ENCODE measurements at places on chromosomes 4 and X. TPM values are rescaled to one million over a fixed set of nuclear protein-coding genes. Genes with fewer than 3 reads are reported as not detected.

DNA sequence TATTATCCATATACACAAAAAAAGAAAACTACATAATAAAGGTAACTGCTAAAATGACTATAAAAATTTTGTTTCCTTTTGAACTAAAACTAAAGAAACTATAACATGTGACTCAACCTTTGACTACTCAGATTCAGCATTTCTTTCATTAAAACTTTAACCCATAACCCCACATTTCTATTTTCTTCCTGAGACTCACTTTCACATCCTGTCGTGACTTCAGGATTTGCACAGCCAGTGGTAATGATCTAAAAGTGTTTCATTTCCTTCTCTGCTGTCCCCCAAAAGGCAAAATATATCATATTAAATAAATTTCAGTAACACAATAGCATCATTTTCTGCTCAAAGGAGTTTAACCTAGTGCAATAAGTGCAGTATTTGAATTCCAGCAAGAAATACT is 1022.4 kb upstream of the DIAPH2 start:
- H3K27me3 ChIP-seq, result no peaks in the 10 kb centered on the region
- no peak overlapping the region for H3K4me3 ChIP-seq
- H3K4me1 ChIP-seq, result no peaks in the 10 kb centered on the region
- no peaks in the 10 kb centered on the region for H3K36me3 ChIP-seq

GRCh38 chrX:122622795-122623194 is 561.3 kb upstream of the GRIA3 start:
- H3K4me3 ChIP-seq, result no peak overlapping the region
- peak; percentile 30 for DNase-seq
- no peaks in the 10 kb centered on the region for H3K27me3 ChIP-seq
- H3K27ac ChIP-seq, result no peak overlapping the region
- no peaks in the 10 kb centered on the region for H3K4me1 ChIP-seq

DNA sequence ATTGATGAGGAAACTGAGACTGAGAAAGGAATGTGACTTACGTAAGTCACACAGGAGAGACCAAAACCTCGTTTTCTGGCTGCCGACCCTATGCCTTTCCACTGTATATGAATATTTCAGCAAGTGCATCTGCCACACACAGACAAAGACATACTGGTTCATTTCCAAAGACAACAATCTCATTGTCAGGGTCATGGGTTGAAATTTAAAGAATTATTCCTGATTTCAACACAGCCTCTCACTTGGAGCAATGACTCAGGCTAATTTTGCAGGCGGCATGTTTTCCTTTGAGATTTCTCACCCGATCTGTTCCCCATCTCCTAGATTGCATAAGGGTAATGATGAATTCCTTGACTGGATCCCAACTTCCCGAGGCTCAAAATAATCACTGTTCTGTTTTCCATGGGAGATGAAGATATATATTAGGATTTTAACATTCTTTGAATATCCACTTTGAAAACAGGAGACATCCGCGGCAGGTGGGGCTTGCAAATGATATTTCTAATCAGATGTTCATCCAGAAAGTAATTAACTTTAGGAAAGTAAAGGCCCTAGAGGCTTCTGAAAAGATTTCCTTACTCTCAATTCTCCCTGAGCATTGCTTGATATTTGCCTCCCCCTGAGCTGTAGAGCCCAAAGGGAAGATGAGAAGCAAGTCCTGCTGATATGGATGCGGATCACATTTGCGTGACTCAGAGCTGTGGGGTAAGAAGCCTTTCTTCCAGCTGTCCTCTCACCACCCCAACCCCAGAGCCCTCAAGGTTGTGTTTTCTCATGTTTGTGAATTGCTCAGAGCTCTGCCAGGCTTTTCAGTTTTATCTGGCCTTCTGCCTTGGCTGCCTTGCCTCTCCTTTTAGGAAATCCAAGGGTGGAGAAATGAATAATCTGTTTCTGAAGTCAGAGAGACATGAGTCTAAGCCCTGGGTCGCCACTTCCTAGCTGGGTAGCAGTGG is 361.1 kb upstream of the BOD1L1 start:
- H3K27ac ChIP-seq, result no peak overlapping the region
- no peaks in the 10 kb centered on the region for H3K27me3 ChIP-seq
- H3K4me3 ChIP-seq, result no peak overlapping the region
- no peaks in the 10 kb centered on the region for H3K36me3 ChIP-seq
- no peaks in the 10 kb centered on the region for H3K4me1 ChIP-seq
- DNase-seq, result no peak

GRCh38 chr4:67712000-67712625 is 11.2 kb upstream of the UBA6 start:
- H3K4me3 ChIP-seq, result no peak overlapping the region
- H3K4me1 ChIP-seq, result peaks cover 17% of the 10 kb centered on the region
- H3K36me3 ChIP-seq, result no peaks in the 10 kb centered on the region
- DNase-seq, result no peak
- no peak overlapping the region for H3K27ac ChIP-seq
- no peaks in the 10 kb centered on the region for H3K27me3 ChIP-seq

DNA sequence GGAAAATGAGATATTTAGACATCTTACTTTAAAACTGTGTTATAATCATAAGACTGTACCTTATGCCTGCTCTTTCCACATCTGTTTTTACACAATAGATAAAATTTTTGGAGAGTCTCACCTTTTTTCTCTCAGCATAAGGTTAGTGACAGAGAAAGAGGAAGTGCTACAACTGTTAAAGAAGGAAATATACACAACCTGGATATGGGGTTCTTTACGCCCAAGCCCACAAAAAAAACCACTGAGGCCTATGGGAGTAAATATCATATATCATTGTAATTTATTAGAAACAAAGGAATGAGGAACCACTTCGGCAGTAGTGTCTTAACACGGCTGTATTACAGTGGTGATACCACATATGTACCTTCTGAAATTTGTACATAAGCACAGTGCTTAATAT is 265.9 kb upstream of the GK2 start:
- H3K27ac ChIP-seq, result no peak overlapping the region
- H3K4me1 ChIP-seq, result no peaks in the 10 kb centered on the region
- no peaks in the 10 kb centered on the region for H3K27me3 ChIP-seq
- DNase-seq, result no peak
- no peaks in the 10 kb centered on the region for H3K36me3 ChIP-seq

The PPP4R3C gene
- not detected for total RNA-seq

The XAGE1A gene
- total RNA-seq, result not detected

The ARHGAP4 gene
- total RNA-seq, result 17.9 TPM

The CTAG2 gene
- total RNA-seq, result not detected

The PLAC1 gene
- total RNA-seq, result not detected
